Mucosa of descending colon (tissue), 3 donors: ENCODE measurements at places on chromosomes 2 and 18. TPM values are rescaled to one million over a fixed set of nuclear protein-coding genes. Genes with fewer than 3 reads are reported as not detected.

DNA sequence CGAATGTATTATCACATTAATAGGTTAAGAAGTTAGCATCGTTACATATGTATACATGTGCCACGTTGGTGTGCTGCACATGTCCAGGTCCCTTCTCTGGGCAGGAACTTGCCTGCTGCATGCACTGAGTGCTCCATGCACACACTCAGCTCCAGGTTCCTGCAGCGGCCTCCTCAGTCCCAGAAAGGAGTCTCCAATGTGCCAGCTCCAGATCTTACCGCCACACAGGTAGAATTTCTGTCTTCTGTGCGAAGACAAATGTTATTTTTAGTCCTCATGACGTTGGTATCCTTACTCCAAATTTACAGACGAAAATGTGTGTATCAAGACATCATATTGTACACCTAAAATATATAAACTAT lies 127.1 kb downstream of the GALR1 start:
- no peak for DNase-seq

GRCh38 chr18:79544386-79544963 lies 135.1 kb upstream of the CTDP1 start:
- no peak for DNase-seq

DNA sequence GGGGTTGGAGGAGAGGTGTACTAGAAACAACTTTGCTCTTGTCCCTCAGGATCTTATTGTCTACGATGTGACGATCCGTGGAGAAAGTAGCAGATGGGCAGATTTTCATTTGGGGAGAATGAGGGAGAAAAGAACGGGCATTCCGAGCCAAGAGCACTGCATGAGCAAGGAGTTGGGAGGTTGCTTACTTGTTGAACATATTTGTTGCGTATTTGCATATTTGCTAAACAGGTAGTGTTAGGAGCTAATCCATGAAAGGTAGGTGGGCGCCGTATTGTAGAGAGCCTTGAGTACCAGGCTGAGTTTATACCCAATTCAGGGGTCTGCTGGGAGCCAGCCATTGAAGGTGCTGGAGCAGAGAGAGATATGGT lies 490 bp downstream of the BCS1L start:
- DNase-seq: no peak

The ALLC gene
- total RNA-seq: not detected

The ZBTB7C gene
- 20.8 TPM for total RNA-seq

The INHBB gene
- 0.29 TPM for total RNA-seq
